HCEC 1CT (cell line): ENCODE measurements at places on chromosomes 5 and 9.

DNA sequence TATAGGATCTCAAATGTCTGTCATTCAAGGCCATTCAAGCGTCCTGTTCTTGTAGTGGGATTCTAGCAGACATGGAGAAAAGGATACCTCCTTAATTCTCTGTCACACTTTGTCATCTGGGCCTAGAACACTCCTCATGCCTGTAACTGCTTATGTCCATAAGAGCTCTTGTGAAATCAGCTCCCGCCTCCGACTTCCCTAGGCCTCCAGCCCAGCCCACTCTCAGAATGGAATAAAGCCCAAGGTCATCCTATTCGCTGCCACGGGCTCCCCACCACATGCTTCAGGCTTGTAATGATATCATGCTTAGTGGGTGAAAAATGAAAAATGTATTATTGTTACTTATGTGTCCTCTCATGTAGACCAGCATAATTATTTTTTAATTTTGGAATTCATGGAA, 632.5 kb downstream of the ISL1 start:
- no peak for DNase-seq

DNA sequence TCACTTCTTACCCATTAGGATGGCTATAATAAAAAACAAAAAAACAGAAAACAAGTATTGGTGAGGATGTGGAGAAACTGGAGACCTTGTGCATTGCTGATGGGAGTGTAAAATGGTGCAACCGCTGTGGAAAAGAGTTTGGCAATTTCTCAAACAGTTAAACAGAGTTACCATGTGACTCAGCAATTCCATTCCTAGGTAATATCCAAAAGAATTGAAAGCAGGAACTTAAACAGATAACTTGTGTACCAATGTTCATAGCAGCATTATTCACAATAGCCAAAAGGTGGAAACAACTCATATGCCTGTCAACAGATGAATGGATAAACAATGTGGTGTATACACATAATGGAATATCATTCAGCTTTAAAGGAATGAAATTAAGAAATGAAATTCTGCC, 28.9 kb downstream of the DCP2 start:
- peak; percentile 22 for DNase-seq

GRCh38 chr5:178069909-178070308, 43.4 kb upstream of the N4BP3 start:
- peak; percentile 13 for DNase-seq

DNA sequence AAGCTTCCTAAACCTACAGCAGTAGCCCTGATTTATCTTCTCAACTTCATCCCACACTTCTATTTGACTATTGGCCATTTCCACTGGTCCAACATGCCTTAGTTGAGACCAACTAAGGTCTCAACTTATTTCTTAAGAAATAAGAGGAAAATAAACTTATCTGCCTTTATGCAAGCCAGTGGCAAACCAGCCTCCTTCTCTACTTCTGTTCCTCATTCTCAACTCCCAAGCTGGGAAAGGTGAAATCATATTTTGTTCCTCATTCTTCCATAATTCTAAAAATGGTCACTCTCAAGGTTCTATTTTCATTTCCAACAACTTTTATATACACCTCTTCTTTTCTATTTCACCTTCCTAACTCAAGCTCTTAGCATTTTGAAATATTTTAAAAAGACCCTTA, 149.6 kb upstream of the C9orf72 start:
- DNase-seq: no peak

DNA sequence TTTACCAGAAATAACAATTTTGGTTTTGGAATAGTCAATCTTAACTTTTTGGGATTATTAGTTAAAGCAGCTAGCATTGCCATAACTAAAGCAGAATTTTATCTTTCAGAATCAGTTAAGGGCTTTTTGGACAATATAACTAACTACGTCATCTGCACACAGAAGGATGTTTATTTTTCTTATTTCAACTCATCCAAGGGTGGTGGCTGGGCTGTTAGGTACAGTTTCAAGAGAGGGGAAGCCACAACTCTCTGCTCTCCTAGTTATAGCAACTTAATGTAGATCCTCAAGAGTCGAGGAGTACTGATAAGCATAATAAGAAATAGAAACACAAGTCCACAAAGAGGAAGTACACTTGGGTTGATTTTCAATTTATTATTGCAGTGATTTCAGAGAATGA, 65.6 kb downstream of the ANKRD55 start:
- DNase-seq: peak; percentile 28

DNA sequence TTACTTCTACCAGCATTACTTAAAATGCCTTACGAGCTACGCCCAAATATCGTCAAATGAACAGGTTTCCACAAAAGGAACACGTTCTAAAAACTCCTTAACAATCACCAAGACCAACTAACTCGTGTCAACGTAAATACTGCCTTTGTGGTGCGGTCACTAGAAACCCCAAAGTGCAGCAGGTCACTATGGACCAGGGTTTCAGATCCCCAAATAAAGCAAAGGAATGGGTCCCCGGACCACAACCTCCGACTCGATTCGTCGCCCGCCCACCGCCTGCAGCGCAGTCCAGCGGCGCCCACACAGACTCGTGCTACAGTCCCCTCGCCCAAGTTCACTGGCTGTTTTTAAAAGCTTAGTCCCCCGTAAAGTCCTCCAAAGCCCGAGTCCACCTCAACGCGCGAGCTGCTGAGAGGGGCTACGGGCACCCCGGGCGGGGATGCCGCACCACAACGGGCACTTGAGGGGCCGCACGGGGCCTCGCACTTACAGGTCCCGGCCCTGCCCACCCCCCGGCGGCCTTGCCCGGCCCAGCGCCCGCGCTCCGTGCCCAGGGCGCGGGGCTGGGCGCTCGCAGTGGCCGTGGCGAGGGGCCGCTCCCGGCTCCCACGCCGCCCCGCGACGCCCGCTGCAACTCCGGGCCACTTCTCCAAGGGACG, 1.1 kb downstream of the NFIB start:
- DNase-seq: no peak

DNA sequence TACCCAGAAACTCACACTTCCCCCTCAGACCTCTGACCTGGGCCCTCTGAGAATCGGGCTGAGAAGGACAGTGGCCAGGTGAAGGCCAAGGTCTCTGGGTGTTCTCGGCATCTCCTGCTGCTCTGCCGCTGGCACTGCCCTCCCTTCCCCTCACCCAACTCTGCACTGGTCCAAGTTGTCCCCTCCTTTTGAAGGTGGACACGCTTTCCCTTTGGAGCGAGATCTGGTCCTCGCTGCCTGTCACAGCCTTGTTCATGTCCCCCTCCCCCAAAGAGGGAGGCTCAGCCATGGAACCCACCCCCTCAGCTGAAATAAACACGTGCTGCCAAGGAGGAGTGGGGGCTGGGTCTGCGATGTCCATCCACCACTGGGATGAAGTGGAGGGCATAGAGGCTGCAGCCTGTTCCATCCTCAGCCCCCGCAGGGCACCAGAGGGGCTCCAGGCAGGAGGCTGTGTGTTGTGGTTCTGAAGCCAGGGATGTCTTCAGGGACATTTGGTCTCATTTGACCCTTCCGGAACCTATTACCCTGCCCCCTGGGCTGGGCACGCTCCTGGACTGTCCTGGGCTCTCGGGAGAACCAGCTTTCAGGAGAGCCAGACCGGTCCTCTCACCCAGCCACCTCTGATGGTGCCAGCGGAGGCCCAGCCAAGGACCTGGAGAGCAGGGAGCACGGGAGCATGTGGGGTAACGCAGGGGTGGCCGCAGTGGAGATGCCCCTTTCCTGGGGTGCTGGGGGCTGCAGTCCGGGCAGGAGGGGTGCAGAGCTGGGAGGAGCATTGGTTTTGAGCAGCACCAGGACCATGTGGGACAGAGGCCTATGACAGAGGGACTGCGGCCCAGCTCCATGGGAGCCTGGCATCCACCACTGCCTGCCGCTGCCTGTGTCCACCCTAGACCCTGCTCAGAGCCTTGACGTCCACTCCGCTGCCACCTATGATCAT, 4.7 kb upstream of the LCN2 start:
- DNase-seq: no peak

- no peak for DNase-seq
These were observed 40.1 kb upstream of the UBAC1 start for GRCh38 chr9:136001231-136001630.

GRCh38 chr5:141330299-141331080, at the start of gene PCDHGA1:
PCDHGA1 (plus strand) TSS chr5:141330514.
- DNase-seq: peak; percentile 51

GRCh38 chr5:15554542-15554941, 54.6 kb downstream of the FBXL7 start:
- DNase-seq: no peak

DNA sequence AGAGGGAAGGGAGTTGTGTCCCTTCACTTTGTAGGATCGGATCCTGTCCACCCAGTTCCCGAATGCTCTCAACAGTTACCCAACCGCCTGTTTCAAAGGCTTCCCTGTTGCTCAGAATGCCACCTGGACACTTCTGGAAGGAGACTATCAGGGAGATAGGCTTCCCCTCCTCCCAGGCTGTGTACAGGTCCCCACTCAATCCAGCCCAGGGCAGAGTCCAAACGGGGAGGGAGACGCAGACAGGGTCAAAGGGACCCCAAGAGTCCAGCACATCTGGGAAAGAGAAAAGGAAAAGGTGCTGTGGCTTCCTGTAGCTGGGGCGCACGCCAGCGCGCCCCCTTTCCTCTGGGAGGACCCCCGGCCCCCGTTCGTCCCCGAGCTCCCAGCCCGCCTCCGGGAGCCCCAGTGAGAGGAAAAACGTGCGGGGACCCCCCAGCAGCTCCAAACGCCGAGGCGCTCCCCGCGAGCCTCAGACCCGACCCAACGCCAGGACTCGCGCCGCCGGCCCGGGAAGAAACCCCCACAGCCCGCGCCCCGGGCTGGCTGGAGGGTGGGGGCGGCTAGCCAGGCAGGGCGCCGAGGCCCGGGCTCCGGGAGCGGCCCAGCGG, 640 bp downstream of the SURF4 start:
- DNase-seq: peak; percentile 48

DNA sequence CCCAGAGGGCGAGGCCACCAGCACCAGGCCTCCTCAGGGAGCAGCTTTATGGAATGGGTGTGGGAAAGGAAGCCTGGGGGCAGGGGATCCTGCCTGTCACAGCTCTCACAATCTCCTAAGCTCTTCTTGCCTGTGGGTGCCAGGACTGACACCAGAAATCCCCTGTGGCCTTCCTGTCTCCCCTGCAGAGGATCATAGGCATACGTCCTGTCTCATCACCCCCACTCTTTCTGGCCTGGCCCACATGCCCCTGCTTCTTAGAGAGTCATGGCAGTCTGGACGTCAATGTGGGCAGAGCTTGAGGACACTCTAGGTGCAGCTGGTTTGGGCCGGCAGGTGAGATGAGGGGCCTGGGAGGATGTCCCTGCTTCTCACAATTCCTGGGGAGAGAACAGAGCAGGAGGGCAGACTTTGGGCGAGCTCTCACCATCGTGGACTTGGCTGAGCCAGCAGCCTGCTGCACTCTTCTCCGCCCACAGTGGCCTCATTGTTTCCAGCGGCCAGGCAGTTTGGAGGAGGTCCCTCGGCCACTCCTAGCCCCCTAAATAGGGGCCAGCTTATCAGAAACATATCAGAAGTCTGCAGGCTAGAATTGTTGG, 67.3 kb upstream of the ZFR start:
- no peak for DNase-seq

DNA sequence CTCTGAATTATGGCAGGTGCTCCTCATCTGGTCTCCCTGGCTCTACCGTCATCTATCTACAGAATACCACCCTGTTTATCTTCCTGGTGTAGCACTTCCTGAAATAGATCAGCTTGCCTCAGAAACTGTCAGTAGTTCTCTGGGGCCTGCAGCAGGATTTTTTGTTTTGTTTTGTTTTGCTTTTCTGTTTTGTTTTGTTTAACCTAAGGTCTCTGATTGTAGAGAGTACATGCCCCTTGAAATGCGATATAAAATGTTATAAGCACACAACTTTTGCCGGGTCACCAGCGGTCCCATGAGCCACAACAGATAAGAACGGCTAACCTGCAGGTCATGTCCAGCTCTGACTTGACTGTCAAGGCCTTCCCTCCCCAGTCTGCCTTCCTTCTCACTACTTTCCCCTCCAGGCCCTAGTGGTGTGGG, 26.6 kb upstream of the CREBRF start:
- DNase-seq: no peak

GRCh38 chr5:138903130-138903775, 28.1 kb upstream of the LRRTM2 start:
- peak; percentile 56 for DNase-seq

DNA sequence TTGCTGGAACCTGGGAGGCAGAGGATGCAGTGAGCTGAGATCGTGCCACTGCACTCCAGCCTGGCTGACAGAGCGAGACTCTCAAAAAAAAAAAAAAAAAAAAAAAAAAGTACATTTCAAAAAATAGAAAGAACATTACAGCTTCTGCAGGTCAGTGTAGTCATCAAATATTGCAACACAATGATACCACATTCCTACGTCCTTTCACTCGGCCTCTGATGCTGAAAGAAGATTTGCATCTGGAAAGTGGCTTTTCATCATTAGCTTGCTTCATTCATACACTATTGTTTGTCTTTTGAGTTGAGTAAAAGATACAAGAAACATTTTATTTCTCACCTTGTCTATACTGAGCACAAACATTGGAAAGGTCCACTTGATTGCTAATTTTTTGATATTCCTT, 59.6 kb upstream of the CPLANE1 start:
- DNase-seq: peak; percentile 62

DNA sequence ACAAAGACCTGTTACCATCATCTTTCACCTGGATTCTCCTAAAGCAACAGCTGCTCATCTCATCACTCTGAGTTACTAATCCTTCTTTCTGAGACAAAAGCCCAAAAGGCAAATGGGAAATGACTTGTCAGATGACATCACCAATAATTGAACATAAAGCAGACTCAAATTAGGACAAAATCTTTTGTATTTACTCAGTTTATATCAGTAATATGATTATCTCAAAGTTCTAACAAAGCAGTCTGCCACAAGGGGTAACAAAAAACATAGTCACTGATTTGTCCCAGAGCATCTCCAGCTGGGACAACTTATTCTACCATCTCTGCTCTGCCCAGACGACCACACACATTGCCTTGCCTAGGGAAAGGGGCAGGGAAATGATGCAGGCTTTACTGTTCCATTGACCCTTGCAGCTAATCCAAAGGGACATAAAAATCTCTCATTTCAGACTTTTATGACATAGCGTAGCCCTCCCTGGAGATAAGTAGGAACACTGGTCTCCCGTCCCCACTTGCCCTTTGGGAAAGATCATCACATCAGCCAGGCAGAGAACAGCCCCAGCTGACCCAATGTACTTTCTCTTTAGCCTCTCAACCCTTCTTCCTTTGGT, 249.5 kb upstream of the PTGER4 start:
- no peak for DNase-seq

DNA sequence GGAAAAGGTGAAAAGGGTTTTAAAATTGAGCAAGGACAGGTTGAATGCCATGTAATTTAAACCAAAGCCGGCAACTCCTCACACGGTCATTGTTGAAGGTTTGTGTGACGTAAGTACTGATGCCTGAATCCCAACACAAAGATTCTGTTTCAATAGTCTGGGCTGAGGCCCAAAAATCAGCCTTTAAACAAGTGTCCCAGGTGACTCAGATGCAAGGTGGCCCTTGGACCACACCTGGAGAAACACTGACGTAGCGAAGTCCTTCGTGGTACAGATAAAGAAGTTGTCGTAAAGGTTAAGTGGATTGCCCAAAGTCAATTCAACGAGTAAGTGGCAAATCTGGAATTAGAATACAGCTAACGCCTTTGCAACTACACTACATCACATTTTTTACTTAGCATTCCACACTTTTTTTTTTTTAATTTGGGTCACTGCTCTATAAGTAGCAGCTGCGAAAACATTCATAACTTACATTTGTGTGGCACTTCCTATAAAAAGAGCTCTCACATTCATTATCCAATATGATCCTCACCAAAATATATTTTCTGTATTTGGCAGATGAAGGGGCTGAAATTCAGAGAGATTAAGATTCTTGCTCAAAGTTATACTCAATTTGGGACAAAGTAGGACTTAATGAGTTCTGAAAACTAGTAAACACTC, 111.3 kb downstream of the LPAR1 start:
- DNase-seq: no peak
